Fibroblast of lung (primary cell): ENCODE measurements at places on chromosomes 2 and 18. TPM values are rescaled to one million over a fixed set of nuclear protein-coding genes. Genes with fewer than 3 reads are reported as not detected.

The KCNE4 gene
- total RNA-seq = 11.0 and 25.3 TPM in 2 replicates

The RAD51AP2 gene
- under 0.01 and 0.17 TPM in 2 replicates for total RNA-seq

The ANKRD30B gene
- total RNA-seq = under 0.01 and 0.33 TPM in 2 replicates

The ZSWIM2 gene
- under 0.01 TPM in 1 of 2 replicates, not detected in the other for total RNA-seq

The GPR55 gene
- total RNA-seq = not detected in 2 replicates

The ADRA2B gene
- not detected in 2 replicates for total RNA-seq

The ST6GAL2 gene
- total RNA-seq = not detected in 2 replicates

The DTNB gene
- 4.1 and 5.4 TPM in 2 replicates for total RNA-seq

The PASK gene
- total RNA-seq = 1.5 TPM in 2 replicates
